Natural killer cell treated with Interleukin-12 subunit alpha and Interleukin-12 subunit beta and Interleukin-15 and Interleukin-18, amount 100 ng/mL, for 72 hours (primary cell): ENCODE measurements at places on chromosomes 4 and X.

DNA sequence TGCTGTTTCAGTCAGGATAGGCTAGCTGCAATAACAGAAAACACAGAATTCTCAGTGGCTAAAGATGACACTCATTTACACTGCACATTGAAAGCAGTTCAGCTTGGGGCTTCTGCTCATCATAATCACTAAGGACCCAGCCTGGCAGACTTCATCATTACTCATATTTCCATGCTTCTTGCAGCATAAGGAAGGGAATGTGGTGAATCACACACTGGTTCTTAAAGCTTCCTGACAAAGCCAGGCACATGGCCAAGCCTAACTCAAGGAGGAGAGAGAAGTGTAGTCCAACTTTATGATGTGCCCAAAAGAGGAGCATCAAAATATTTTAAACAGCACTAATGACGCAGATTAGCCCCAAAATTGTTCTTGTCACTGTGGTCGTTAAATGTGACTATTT, 186.5 kb downstream of the BANK1 start:
- no peak for DNase-seq

- no peak for DNase-seq
Observed at GRCh38 chr4:100188829-100189228, 1.4 kb downstream of the DDIT4L start.

DNA sequence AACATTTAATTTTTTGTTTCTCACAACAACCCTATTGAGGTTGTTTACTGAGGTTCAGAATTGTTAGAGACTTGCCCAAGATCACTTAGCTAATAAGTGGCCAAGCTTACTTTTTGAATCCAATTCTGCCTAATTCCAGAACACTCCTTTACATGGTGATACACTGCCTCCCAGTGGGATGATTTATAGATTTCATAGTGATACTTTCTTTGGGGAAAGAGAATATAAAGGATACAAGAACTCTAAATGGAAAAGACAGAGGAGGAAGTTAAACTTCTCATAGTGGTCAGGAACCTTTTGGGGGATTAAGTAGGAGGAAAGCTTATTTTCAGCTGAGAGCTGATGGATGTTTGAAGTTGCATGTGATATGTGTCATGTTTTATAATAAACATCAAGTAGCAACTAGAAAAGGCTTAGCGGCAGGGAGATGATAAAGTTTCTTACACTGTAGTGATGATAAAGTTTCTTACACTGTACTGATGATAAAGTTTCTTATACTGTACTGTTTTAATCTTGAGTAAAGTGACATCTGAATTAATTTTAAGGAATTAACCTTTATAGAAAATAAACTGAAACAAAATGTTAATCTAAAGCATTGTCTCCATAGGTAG, 15.3 kb downstream of the STAG2 start:
- no peak for DNase-seq

- DNase-seq = no peak
Observed at GRCh38 chr4:91636083-91636482, 667.7 kb upstream of the GRID2 start.

- DNase-seq = no peak
Observed at GRCh38 chrX:79412166-79412565, 45.0 kb upstream of the ITM2A start.

GRCh38 chrX:20140420-20140819, 1.2 kb downstream of the EIF1AX start:
- no peak for DNase-seq

DNA sequence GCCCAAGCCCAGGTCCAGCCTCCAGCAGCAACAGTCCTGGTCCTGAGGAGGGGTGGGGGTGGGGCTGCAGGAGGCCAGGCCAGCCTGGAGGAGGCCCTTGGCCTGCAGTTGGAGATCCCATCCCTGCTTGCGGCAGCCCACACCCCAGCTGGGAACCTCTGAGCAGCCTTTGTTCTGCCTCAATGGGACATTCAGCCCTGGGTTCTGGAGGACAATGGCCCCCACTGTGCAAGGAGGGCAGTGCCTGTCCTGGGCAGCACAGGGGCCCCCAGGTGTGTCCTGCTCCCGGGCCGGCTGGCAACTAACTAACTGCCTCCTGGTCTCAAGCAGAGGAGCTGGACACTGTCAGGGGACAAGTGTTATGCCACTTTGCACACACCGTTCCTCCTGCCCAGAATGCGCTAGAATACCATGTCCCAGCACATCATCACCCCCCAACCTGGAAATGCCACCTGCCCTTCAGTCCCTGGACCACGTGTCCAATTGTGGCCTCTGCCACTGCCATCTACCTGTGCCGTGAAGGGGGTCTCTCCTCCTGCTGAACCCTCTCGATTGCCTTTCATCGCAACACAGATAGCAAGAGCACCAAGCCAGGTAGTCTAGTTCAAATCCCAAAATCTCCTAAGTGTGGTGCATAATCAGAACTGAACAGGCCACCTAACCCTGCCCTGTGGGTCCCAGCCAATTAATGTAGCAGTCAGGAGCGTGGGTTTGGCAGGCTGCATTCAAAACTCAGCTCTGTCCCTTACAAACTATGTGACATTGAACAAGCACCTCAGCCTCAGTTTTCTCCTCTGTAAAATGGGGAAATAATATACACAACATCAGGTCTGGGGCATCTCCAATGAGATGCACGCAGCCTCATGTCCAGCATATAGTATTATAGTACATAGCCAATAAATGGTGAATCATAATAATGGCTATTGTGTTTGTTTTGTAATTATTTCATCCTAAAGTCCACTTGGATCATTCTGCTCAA, 8.8 kb downstream of the PPP2R2C start:
- no peak for DNase-seq

GRCh38 chrX:20361081-20361889, 94.6 kb upstream of the RPS6KA3 start:
- no peak for DNase-seq

GRCh38 chr4:4762909-4763821, 96.3 kb upstream of the MSX1 start:
- no peak for DNase-seq
